NCI-H774 (cell line): ENCODE measurements at places on chromosomes 7 and 10.

DNA sequence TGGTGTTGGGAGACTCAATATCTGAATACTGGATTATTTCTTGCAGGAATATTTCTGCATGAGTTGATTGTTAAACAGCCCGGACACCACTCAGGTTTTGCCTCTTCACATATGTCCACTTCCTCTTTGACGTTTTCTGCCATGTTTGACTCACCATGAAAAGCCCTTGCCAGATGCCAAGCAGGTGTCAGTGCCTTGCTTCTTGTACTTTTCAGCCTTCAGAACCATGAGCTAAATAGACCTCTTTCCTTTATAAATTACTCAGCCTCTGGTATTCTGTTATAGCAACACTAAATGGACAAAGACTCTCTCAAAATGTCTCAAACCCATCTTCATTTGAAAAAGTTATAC, 24.7 kb upstream of the MACC1 start:
- no peak for DNase-seq

GRCh38 chr7:144027974-144028373, 20.8 kb upstream of the OR2A5 start:
- no peak for DNase-seq

- DNase-seq, result no peak
Observed at GRCh38 chr7:137932881-137933269, 69.0 kb downstream of the CREB3L2 start.

- DNase-seq, result no peak
Observed at GRCh38 chr10:123673198-123673597, 7.0 kb downstream of the GPR26 start.

DNA sequence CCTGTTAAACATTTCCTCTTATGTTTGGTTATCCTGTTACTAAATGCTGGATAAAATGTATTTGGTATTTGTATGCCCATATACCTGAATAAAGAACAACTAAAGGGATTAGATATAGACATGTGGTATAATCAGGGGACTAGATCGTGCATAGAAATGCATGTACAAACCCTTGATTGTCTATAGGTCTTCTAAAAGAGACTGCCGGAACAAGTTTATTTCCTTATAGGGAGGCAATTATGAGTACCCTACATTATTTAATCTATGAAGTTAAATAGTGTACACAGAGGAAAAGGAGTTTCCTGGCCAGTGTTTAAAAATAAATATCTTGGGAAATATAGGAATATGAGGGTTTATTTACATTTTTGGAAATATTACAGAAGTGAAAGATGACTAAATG, 44.6 kb downstream of the CCSER2 start:
- DNase-seq, result no peak

GRCh38 chr10:70753841-70754621, 31.1 kb downstream of the TBATA start:
- DNase-seq, result no peak

- no peak for DNase-seq
Observed at GRCh38 chr10:28020993-28021982, 22.4 kb upstream of the ODAD2 start.

GRCh38 chr10:3538291-3538655, 246.7 kb downstream of the KLF6 start:
- DNase-seq, result no peak

- no peak for DNase-seq
Observed at GRCh38 chr10:339038-339391, 203.8 kb downstream of the ZMYND11 start.

DNA sequence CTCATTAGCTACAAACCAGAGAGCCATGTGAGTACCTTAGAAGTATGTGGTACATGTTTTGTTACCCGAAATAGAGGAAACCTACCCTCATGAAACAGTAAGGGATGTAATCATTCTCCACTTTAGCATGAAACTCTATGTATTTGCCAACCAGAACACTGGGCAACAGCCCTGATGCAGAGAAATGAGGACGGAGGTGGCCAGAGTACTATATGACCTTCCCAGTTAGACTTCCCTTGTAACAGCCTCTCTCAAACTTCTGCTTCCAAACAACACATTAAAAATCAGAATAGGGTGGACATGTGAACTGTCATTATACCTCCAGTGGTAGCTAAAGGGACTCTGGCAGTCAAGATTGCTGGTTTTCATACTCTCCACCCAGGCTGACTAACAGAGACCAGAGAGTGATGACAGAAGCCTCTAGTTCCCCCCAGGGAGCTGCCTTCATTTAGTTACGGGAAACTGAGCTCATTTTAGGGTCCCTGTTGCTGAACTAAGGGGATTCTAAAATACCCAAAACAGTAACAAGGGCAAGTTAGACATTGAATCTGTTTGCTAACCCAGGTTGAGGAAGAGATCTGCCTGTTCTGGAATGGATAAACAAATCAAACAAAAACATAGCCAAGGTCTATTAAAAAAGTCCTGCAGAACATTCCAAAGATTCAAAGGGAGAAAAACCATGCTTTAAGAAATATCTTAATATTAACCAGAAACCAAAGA, 83.1 kb downstream of the VPS41 start:
- no peak for DNase-seq

- DNase-seq, result no peak
Observed at GRCh38 chr10:35641676-35642034, 441 bp downstream of the FZD8 start.

DNA sequence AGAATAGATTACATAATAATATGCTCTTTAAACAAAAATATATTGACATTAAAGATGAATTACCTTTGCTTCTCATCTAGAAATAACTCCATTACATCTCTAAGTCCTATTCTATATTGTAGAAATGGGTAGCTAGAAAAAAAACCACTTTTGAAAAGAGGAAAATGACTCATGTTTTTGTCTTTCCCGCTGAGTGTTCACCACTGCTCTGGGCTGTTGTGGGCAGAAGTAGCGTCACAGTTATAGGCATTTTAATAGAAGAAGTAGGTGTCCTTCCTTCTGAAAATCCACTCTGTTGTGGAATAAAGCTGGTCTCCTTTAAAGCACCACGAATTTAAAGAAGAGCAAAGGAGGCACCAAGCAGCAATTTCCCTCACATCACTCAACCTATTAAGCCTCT, 117.6 kb upstream of the NFE2L3 start:
- no peak for DNase-seq

DNA sequence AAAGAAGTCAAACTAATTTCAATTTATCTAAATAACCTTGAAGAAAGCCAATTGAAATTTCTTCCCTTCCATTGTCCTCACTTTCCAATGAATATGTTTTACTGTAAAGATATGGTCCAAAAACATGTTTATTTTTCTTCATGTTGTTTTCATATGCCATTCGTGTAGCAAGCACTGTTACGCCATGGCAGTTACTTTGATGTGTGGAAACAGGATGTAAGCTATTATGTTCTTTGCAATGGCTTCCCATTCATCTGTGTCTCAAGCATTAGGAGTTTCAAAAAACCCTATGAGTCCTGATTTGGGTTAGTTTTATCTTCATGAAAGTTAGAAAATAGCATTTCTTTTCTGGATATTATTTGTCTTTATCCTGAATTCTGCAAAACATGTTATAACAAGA, 31.0 kb downstream of the GPR141 start:
- DNase-seq, result no peak

DNA sequence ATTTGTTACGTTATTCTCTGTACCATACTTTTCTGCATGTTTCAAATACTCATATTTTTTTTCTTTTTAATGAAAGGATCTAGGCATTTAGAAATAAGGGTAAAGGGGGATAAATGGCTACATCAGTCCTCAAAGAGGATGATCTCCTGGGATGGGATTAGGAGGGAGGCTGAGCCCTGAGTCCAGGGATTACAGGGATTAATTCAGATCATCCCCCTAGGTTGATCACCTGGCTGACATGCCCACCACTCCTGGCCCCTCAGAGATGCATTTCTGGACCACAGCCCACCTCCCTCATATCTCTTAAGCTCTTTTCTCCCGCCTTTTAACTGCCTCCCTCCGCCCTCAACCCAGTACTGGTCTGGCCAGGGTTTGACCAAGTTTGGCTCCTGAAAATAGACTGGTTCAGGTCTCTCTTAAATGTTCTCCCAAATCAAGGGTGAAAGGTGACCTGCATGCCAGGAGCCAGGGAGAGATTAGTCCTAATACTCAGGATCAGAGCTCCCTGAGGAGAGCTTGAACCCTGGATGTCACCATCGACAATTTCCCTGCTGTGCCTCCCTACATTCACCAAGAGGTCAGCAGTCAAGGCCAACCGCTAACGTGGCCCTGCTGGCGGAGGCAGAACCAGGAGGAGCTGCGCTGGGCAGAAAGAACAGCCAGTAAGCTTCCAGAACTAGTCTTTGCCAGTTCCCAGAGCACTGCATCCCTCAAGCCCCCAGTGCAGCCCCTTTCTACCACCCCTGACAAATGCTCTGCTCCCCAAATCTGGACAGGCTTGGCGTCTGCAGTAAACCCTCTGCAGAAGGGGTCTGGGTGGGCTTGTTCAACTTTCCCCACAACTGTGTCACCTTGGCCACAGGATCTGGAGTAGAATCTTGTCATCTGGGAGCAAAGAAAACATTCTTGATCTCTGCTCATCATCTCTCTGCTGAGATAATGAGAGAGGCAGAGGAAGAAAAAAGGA, 3.0 kb upstream of the CCDC136 start:
- no peak for DNase-seq

- no peak for DNase-seq
Observed at GRCh38 chr7:110790992-110791391, 299.9 kb upstream of the LRRN3 start.

- no peak for DNase-seq
Observed at GRCh38 chr10:88237896-88238614, 345.1 kb downstream of the RNLS start.

DNA sequence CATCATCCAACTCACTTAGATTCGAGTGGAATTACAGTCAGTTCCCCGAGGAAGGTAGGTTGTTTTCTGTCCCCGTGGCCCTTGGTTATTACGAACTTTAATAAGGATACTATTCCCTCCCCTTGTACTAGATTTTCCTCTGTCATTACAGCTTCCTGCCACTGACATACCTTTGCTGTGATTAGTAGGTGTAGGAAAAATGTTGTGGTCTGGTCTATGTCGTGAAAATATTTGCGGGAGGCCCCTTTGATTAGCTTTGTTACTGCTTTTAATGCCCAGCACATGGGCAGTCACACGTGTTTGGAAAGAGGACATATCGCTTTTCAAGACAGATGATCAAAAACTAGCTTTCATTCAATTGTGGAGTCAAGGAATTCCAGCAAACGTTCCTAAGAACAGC, 92.2 kb downstream of the GATA3 start:
- DNase-seq, result no peak

GRCh38 chr7:40765639-40766038, 630.8 kb downstream of the SUGCT start:
- no peak for DNase-seq

- DNase-seq, result no peak
Observed at GRCh38 chr7:137395420-137395819, 51.9 kb upstream of the PTN start.

GRCh38 chr7:115477193-115477651, 553.3 kb downstream of the TFEC start:
- DNase-seq, result no peak

- DNase-seq, result no peak
Observed at GRCh38 chr10:4201866-4202825, 417.1 kb upstream of the KLF6 start.

DNA sequence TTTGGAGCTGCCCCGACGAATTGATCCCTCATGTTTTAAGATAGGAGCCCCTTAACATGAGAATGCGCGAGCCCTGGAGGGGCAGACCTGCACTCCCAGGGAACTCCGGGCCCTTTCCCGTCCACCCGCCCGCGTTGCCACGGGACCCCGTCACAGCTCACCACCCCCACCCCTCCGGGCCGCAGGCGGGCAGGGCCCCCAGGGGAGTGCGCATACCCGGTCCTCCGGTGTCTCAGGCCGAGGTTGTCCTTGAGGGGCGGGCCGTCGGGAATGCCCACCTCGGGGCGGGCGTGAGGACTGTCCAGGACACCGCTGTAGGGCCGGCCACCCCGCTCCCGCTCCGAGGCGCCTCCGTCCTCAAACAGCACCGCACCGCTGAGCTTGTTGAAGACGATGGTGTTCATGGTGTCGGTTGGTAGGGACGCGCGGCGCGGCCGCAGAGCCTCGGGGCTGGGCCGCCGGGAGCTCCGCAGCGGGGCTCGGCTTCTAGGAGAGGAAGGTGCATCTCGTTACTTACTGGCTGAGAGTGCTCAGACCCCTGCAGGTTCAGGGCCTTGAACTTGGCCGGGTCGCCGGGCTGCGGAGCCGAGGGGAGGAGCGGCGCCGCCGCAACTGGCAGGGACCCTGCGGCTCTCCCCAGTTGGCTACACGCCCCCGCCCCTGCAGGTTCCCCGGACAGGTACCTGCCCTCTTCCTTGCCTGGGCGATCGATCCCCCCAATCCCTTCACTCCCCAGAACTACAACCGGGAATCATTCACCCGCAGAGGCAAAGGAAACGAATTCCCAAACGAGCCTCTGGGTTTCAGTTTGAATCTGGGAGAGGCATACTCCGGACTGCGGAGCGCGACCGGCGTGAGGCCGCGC, 2.4 kb downstream of the MKX start:
- no peak for DNase-seq

DNA sequence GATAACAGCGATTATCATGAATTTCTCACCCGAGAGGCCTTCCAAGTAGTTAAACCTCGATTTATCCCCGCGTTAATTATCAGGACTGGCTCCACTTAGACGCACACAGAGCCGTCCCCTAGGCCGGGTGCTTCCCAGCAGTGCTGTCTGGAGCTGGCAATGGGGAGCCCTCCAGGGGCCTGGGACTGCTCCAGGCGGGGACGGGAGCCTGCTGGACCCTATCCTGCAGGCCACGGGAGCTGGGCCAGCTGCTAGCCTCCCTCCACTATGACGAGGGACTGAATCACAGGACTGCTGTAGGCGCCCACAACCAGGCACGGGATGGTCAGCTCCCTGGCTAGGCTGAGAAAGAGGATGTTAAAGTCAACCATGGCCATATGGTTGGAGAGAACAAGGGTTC, 229.1 kb downstream of the ELFN1 start:
- no peak for DNase-seq

DNA sequence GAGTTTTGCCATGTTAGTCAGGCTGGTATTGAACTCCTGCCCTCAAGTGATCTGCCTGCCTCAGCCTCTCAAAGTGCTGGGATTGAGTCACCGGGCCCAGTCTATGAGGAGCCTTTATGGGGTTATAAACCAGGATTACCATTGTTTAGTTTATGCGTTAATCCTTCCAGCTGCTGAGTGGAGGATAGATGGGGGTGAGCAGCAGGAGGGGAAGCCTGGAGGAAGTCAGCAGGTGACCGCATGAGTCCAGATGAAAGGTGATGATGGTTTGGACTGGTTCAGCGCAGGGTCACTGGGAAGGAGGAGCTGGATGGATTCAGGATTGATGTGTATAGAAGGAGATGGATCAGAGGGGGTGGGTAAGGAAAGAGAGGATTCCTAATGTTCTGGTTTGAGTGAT, 197.1 kb downstream of the ADAM12 start:
- no peak for DNase-seq

- DNase-seq, result no peak
Observed at GRCh38 chr10:69172241-69172982, 7.6 kb upstream of the SUPV3L1 start.
